Fibroblast of lung (primary cell): ENCODE measurements at places on chromosomes 12 and 14.

GRCh38 chr12:1608713-1609119 lies 14.3 kb upstream of the FBXL14 start:
- DNase-seq = no peak

- peak; percentile 47 for DNase-seq
These were observed 297.7 kb upstream of the DDHD1 start for GRCh38 chr14:53450871-53451270.

DNA sequence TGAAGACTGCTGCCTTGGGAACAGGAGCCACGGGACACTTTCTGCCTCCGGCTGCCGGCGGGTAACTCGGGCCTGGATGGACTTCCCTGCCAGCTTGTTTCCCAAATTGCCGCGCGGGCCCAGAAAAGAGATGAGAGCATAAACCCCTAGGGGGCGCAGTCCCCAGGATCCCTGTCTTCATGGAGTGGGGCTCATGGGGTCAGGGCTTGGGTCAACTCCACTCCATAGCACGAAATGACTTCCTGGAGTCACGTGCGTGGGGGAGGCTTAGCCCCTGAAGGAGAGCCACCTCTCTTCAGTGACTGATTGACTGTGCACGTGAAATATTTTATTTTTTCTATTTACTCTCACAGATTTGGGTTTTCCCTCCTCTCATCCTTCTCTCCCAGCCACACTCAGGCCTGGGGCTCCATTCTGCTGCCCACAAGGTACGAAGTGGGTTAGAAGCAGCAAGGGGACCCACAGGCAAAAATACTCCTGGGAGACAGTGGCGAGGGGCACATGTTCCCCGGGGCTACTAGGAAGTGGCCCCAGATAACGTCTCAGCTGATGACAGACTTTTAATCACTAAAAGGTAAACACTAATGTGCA lies 10.0 kb downstream of the PGF start:
- DNase-seq = peak; percentile 14

- DNase-seq = no peak
These were observed 84.4 kb upstream of the NEDD1 start for GRCh38 chr12:96822641-96823040.
